ENCODE measurements at places on chromosomes 6 and 20. TPM values are rescaled to one million over a fixed set of nuclear protein-coding genes. Genes with fewer than 3 reads are reported as not detected.
A peak's percentile ranks its signal among the peaks of the same experiment; 100 is the strongest.

DNA sequence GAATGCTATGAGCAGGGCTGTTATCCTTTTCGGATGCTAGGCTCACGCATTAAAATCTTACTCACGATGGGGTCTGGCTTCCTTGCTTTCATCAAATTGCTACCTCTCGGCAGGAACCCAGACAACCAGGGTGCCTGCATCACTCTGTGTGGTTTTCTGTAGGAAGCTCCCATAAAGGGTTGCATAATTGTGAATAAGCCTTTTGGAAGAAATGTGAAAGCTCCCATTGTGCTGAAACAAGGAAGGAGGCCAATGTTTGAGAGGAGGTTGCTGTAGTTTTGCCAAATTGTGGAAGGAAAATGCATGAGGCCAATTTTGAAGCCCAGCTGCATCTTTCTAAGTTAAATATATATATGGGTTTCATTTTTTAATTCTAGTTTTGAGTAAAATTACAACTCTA lies 615.5 kb downstream of the C6orf118 start:
- no peak for DNase-seq

Gene OARD1
- total RNA-seq: 12.9 TPM

Gene LEMD2
- 92.9 TPM for total RNA-seq

Gene ARMH2
- total RNA-seq: not detected

Gene C4B
- 0.28 TPM for total RNA-seq

DNA sequence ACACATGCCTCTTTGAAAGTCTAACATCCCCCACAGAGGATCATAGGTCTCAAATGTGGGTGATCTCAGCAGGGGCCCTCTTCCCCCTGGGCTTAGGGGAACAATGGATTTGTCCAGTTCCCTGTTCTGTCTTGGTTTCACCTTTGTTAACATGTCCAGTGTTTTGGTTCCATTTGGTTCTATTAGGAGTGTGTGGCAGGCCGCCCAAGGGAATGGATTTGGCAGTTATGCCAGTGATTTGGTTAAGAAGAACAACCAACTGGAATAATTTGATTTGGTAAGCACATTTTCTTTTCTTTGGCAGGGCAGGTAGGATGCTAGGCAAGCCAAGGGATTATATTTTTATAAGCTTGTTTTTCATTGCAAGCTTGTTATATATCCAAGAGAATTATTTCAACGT lies 28.5 kb upstream of the ENPP1 start:
- DNase-seq: no peak

Gene HLA-F
- total RNA-seq: 137 TPM

DNA sequence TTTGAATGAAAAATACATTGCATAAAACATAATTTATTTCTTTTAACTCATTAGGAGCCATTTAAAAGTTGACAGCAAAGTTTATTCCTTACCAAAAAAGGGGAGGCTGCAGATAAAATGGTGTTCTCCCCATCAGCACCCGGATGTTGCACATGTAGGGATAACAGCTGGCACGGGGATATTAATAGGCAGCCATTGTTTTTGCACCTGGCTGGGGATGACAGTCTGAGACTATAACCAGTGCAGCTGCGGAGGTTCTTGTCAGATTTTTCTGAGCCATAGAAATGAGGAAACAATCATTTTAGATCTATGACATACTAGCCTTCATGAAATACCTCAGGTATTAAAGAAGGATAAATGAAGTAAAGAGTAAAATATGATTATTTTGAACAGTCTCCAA lies 20.1 kb upstream of the HECA start:
- no peak for DNase-seq

Gene MEI4
- total RNA-seq: not detected

GRCh38 chr6:31877651-31878161 lies 1.1 kb downstream of the SLC44A4 start:
- peak; percentile 38 for DNase-seq

DNA sequence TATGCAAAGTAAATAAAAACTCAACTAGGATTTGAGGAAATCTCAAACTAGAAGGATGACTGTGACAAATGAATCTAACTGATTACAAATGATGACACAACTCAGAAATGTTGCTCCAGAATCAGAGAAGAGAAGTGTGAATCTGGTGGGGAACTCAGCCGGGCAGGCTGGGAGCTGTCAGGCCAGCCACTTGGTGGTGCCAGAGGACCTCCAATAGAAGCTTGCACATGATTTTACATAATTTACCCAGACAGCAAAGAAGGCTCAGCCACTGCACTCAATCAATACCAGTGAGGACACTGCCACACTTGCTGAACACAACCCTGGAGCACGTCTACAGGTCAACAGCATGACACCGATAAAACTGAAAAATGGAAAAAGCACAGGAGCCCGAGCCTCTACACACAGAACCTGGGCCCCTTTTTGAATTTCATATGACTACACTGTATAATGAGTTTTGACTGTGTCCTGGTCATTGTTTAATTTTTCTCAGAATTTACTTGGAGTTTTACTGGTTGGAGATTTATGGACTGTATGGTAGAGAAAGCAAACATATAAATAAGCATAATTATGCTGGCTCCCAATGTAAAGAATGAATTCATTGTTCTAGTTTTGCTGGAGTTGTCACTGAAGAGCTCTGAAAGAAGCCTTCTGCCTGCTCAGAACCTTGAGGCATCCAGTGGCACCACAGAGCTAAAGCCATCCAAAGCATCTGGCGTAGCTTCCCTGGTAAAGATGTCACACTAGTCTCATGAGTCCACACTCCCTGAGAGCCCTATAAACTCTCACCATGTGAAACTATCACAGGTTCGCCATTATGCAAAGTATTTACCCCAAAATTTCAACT lies 296.5 kb downstream of the THBS2 start:
- DNase-seq: peak; percentile 57

GRCh38 chr20:19841740-19842139 lies 83.7 kb downstream of the RIN2 start:
- DNase-seq: no peak

- no peak for DNase-seq
Observed at GRCh38 chr6:55528624-55529023, 50.4 kb downstream of the HMGCLL1 start.

DNA sequence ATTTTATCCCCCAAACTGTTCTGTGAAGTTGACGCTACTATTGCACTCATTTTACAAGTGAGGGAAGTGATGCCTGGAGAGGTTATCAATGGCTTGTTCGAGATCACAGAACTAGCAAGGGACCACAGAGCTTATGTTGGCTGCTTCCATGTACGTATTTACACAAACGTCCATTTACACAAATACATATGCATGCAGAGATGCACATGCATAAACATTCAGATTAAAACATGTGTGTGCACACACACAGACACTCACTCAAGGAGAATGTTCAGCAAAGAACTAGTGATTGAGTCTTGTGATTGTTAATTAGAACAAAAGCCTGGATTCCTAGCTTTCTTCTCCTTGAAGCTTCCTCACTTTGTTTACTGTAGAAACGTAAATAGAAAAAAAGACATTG lies 321.5 kb upstream of the CHD6 start:
- DNase-seq: no peak

- no peak for DNase-seq
Observed at GRCh38 chr20:5096463-5096862, 23.3 kb downstream of the PCNA start.

DNA sequence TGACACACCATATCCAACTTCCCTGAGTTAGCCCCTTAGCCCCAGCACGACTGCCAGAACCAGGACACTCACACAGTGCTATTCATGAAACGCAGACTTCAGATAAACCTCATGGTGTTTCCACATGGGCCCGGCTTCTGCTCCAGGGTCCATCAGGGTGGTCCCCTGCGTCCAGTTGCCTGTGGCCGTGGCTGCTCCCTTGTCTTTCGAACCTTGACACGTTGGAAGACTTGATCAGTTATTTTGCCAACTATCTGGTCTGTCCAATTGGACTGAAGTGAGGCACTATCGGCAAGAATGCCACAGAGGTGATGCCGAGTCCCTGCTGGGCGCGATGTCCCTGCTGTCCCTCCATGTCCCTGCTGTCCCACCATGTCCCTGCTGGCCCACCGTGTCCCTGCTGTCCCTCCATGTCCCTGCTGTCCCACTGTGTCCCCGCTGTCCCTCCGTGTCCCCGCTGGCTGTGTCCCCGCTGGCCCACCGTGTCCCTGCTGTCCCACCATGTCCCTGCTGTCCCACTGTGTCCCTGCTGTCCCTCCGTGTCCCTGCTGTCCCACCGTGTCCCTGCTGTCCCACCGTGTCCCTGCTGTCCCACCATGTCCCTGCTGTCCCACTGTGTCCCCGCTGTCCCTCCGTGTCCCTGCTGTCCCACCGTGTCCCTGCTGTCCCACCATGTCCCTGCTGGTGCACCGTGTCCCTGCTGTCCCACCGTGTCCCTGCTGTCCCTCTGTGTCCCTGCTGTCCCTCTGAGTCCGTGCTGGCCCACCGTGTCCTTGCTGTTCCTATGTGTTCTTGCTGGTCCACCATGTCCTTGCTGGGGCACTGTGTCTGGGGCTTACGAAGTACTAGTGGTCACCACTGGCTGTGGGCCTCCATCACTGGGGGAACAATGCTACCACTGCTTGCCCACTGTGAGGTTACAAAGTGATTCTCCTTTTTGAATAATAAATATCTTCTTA lies 251.4 kb downstream of the DLL1 start:
- no peak for DNase-seq

DNA sequence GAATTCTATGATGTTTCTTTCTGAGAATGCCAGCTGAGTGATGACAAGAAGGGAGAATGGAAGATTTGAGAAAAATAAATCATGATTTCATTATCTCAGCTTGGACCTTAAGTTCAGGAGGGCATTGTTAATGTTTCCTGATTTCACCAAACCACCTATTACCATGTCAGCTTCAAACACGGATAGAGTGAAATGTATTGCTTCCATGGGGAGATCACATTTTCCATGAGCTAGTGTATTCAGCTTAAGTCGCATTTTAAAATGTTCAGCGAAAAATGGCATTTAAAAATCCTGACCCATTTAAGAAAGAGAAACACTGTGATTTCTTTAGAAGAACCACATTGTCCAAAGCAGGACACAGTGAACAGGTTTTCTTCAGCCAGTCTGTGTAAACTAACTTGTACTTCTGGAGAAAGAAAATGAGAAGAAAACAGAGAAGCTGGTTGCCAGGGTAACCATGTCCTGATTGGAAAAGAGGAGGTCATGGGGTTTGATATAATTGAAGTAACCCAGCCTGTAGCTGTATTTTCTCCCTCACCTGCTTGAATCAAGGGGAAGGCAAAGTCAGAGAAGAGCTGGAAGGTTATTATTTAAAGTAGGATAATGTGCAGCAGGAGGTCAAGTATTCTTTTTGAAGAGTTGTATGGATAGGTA lies 684.1 kb upstream of the NRSN1 start:
- DNase-seq: no peak

Gene PRICKLE4
- total RNA-seq: not detected

GRCh38 chr6:83854001-83854501 lies 891 bp downstream of the RIPPLY2 start:
- DNase-seq: no peak

DNA sequence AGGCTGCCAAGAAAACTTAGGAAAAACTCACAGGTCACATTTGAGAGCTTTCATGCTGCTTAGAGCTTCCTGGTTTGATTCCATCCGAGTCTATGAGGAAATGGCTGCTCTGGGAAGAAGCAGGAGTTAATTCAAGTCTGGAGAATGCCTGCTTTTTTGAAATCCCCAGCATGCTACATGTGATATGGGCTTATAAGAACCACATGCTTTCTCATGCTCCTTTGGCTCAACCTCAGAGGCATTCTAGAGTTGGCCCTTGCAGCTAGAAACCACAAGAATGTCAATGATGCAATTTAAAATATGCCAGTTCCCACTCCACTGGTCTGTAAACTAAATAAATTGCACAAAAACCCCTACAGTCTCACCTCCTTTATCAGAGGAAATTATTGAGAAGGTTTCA lies 142.9 kb upstream of the OLIG3 start:
- DNase-seq: peak; percentile 78

Gene HLA-DRA
- not detected for total RNA-seq

DNA sequence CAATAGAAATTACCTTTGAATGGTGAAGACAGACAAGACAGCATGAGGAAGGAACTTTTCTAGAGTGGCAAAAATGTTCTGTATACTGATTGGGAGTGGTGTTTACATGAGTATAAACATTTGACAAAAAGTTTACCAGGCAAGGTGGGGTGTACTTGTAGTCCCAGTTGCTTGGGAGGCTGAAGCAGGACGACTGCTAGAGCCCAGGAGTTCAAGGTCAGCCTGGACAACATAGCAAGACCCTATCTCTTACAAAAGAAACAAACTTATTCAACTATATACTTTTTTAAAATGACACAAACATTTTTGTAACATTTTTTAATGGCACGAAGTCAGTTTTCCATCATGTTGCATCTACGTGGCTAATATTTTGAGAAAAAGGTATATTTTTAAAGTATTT lies 40.5 kb downstream of the ZHX3 start:
- DNase-seq: no peak

Gene ADGRF4
- total RNA-seq: not detected

Gene LY6G6D
- total RNA-seq: not detected

GRCh38 chr6:12420626-12421025 lies 130.5 kb downstream of the EDN1 start:
- peak; percentile 50 for DNase-seq

Gene IL20RA
- not detected for total RNA-seq

DNA sequence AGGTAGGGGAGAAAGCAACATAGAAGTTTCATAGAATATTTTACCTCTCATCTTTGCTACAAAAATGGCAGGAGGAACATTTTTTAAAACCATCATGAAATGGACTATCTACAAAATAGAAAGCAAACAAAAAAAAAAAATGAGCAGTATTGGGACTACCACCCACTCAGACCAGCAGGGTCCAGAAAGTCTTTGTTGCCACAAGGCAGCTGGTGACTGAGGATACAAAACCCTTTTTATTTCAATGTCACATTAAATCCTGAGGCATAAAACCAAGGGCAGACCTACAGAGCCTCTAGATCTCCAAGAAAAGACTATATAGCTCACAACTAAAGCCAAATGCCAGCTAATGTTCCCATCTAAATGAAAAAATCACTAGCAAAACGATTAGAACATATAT lies 282.2 kb downstream of the PTPRK start:
- no peak for DNase-seq

GRCh38 chr20:33175123-33175522 lies 7.2 kb downstream of the BPIFA2 start:
- no peak for DNase-seq

Gene CCN6
- not detected for total RNA-seq

Gene SLC32A1
- not detected for total RNA-seq

Data from SJSA1 (cell line).